ENCODE measurements at places on chromosomes 1 and 21.

GRCh38 chr21:44734841-44735240 lies 23.5 kb upstream of the TSPEAR start:
- DNase-seq = no peak

GRCh38 chr1:154404984-154405746 lies at the start of gene IL6R:
Gene IL6R (plus strand): TSS chr1:154405343. CDS start chr1:154405630, 287 bp downstream.
- DNase-seq = peak; percentile 97

DNA sequence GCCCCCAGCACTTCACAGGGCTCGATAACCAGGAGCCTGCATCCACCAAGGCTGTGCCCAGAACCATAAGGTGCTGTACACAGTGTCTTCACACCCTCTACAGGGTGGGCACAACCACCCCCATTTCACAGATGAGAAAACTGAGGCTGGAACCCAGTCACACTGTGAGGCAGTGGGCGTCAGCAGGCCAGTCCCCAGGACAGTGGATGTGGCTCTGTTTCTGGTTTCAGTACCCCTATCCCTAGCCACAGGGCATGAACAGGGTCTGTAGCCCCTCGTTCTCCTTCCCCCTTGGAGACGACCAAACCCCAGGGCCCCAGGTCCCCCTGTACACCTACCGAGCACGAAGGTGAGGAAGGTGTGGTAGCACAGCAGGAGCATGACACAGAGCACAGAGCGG lies 27.6 kb downstream of the TTC39A start:
- DNase-seq = no peak

GRCh38 chr1:67013573-67013972 lies 40.4 kb downstream of the SLC35D1 start:
- DNase-seq = peak; percentile 84

- peak; percentile 62 for DNase-seq
These were observed 40.1 kb downstream of the TRAPPC10 start for GRCh38 chr21:44052071-44052829.

All from mesenchymal stem cell (in vitro differentiated cells and primary cell).